ENCODE measurements at places on chromosomes 5 and 9.
A peak's percentile ranks its signal among the peaks of the same experiment; 100 is the strongest.

GRCh38 chr5:80592105-80592504 lies 22.0 kb upstream of the ANKRD34B start:
- DNase-seq: no peak

DNA sequence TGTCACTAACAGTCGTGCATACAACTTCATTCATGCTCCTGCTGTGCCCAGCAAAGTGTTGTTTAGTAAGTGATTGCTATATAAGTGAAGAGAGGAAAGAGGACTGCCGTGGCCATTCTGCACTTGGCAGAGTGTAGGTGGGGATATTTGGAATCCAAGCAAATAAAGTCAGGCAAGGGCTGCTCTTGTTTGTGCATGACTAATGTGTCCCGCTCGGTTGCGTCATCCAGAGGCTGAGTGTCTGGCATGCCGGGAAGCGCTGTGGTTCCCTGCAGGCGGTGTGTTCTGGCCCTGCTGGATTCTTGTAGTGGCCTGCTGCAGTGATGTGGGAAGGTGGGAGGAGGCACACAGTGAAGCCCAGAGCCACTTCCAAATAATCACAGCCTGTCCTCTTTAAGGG lies 136.9 kb upstream of the ANKH start:
- no peak for DNase-seq

DNA sequence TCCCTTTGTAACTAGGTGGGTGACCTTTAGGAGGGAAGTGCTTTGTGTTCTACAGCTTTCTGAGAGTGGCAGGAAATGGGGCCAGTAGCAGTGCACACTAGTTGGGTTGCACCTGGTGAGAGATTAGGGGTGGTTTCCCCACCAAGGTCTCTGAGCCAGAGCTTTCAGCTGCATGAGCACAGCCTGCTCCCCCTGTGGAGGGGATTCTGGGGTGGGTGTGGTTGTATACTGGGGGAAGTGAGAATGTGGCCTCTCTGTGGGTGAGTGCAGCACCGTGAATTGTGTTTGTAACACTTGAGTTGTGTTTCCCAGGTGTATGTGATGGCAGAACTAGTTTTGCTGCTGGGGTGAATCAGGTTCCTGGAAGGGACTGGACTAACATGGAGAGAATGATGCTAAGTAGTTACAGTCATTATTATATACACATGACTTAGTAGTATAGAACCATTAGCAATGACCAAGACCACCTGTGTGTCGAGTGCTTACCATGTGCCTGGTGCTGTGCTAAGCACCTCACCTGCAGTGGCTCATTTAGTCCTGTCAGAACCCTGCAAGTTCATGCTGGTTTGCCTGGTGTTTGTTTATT lies 11.8 kb upstream of the CXXC5 start:
- no peak for DNase-seq

DNA sequence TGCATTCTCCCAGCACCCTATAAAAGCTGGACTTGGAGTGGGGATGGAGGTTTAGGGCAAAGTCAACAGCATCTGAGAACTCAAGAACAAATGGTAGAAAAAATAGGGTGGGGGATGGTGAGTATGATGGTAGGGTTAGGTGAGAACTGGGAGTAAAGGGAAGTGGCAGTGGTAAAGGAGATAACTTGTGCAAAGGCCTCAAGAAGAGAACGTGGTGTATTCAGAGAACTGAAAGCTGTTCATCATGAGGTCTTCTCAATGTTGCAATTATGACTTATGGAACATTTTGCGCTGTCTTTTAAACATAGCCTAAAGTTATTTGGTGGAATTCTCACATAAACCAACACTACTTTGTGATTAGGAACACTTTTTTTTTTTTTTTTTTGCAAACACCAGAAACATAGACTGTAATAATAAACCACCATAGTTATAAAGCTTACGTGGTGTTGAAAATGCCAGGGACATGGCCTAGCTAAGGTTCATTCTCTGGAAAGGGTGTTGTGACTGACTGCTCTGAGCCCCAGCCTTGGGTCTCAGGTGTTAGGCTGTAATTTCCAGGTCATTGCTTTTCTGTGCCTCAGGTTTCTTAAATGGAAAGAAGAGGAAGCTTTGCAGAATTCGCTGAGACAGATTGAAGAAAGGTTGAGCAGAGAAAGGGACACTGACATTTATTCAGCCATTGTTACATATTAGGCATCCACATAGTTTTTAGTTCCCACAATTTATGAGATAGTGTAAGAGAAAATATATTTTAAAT lies 19.2 kb upstream of the TXNDC8 start:
- DNase-seq: no peak

DNA sequence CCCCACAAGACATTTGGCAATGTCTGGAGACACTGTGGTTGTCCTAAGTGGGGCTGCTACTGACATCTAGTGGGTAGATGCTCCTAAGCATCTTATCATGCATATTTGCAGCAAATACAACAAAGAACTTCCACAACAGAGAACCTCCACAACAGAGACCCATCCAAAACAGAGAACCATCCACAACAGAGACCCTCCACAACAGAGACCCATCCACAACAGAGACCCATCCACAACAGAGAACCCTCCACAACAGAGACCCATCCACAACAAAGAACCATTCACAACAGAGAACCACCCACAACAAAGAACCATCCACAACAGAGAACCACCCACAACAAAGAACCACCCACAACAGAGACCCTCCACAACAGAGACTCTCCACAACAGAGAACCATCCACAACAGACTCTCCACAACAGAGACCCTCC lies 32.8 kb downstream of the ARPC5L start:
- no peak for DNase-seq

- DNase-seq: no peak
These were observed 35.7 kb downstream of the PWWP2A start for GRCh38 chr5:160083501-160083900.

GRCh38 chr5:10521466-10522223 lies 42.2 kb upstream of the ANKRD33B start:
- DNase-seq: no peak

- no peak for DNase-seq
These were observed 408.4 kb downstream of the PDE4D start for GRCh38 chr5:59485107-59485506.

GRCh38 chr9:79254900-79255650 lies 316.7 kb upstream of the TLE4 start:
- DNase-seq: no peak

- DNase-seq: no peak
These were observed 5.0 kb upstream of the SPINK14 start for GRCh38 chr5:148163345-148163744.

DNA sequence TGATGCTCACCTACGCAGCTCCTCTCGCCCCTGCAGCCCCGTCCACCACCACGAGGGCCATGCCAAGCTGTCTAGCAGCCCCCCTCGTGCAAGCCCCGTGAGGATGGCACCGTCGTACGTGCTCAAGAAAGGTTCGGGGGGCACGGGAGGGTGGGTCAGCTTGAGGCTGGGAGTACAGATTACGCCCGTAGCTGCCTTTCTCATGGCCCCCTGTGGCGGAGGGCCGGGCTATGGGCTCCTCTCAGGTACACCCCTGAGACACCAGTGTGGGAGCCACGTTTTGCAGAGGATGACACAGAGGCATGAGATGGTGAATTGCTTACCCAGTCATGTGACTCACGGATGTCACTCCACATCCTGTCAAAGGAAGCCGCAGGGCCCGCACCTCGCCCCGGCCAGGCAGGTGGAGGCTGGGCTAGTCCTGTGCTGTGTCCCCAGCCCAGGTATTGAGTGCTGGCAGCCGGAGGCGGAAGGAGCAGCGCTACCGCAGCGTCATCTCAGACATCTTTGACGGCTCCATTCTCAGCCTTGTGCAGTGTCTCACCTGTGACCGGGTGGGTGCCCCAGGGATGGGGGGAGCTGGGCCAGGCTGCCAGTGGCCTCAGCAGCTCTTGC lies 33.7 kb downstream of the USP20 start:
- DNase-seq: no peak

- no peak for DNase-seq
These were observed 323.5 kb downstream of the TLE4 start for GRCh38 chr9:79895232-79895631.

- no peak for DNase-seq
These were observed 60.7 kb upstream of the IFNE start for GRCh38 chr9:21542787-21543186.

DNA sequence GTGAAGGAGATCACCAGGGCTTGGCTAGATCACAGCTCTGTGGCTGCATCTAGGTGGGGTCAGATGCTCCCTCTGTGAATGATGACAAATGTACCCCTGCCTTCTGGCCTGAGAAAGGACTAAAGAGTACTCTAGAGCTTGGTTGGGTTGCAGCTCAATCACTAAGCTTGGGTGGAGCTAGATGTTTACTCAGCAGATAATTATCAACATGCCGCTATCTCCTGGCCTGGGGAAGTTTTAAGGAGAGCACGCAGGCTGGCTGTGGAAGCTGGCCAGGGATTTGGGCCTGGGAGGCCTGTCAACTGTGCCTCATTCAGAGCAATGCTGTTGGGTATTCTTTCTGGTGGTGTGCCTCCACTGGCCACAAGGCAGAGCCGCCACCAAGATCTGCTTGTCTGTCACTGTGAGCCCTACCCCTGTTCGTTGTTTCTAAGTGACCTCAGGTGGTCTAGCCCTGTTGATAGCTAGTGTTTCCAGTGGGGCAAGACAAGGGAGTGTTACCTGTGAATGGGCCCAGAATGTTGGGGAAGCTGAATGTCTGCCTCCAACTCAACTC lies 181.7 kb downstream of the ADGRV1 start:
- DNase-seq: no peak

DNA sequence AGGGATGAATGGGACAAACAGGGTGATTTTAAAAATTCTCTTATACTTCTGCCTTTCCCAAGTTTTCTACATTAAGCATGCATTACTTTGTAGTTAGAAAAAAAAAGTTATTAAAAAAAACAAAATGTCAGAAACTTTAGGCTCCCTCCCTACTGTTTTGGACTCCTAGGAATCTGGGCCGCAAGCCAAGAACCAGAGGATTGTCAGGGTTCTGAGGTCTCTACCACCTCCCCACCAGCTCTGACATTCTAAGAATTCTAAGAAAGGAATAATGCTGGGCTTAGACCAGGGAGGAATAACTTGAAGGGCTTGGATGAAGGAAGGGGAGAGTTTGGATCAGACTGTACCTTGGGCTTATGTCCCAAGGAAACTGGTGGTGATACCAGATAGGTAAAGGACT lies 1.1 kb upstream of the ARHGEF39 start:
- DNase-seq: no peak

DNA sequence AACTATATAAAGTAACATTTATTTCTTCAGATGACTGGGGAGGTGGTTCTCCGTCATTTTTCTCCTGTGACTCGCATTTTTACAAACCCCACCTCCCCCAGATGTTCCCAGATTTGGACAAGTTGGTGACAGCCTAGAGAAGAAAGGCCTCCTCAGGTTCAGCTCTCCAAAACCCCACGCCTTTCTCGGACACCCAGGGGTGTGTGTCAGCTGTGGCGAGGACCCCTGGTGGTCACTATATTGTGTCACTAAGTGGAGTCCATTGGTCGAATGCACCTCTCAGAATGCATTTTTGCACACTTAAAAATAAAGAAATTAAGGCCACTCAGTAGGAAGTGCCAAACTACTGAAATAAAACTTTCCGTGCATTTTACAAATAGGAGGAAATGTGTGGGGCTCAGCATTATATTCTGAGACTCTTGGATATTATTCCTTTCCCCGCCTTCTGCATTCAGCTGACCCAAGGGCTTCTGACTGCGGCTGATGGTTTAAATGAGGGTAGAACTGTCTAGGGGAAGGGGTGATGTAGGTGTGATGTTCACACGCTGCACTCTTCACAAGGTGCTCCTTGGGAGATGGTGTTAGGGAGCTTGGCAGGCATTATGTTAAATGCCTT lies 47.6 kb downstream of the ACO1 start:
- DNase-seq: peak; percentile 27

DNA sequence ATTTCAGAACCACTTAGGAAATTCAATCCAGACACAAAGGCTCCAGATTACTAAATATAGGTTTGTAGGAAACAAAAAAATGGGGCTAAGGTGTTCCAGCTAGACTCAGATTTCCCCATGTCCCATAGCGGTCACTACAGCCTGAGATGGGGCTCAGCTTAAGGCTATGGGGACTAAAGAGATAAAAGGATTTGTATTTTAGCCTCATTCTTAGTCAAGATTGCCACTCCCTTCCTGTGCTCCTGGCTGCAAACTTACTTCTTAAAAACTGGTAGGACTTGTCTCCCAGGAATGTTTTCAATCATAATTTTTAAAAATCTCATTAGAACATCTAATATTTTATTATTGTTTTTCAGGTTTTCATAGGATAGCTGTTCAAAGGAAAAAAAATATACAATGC lies 253.8 kb upstream of the DAB2 start:
- no peak for DNase-seq

- DNase-seq: no peak
These were observed 186.8 kb upstream of the KLF9 start for GRCh38 chr9:70601000-70601951.

- DNase-seq: no peak
These were observed 308.6 kb upstream of the EDIL3 start for GRCh38 chr5:84693256-84693655.

- no peak for DNase-seq
These were observed 114.9 kb downstream of the INVS start for GRCh38 chr9:100213730-100214477.

GRCh38 chr9:31248156-31248555 lies 1136.3 kb upstream of the ACO1 start:
- DNase-seq: no peak

DNA sequence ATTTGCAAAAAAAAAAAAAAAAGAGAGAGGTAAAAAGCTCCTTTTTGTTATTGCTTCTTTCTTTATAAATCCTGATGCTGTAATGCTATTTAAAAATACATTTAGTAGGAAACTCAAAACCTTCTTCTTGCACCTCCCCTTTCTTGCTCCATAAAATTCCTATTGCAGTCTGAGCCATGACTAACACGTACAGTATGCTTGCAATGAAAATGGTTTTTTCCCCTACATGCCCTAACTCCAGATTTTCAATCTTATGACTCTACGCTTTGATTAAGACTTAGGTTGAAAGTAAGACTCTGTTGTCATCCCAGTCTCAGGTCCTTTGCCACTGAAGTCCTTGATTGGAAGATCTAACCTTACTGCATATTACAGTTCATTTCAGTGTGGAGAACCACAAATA lies 23.9 kb downstream of the FGF10 start:
- no peak for DNase-seq

DNA sequence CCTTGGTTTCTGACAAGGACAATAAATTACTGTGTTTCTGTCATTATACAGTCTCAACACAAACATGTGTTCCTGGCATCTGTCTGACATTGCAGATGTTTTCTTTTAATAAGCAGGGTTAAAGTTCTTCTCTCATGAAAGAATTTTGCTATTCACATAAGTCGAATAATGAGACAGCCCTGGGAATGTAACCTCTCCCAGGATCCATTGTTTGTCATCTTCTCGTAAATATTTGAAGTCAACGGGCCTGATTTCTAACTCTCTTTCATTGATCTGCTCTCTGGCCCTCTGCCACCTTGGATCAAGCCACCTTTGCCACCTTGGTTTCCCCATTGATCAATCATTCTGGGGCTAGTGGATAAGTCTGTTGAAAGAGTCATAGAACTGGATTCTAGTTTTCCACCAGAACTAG lies 12.9 kb upstream of the CAST start:
- no peak for DNase-seq

Measured in CMK (cell line).